ENCODE measurements at places on chromosomes 3 and 15.

DNA sequence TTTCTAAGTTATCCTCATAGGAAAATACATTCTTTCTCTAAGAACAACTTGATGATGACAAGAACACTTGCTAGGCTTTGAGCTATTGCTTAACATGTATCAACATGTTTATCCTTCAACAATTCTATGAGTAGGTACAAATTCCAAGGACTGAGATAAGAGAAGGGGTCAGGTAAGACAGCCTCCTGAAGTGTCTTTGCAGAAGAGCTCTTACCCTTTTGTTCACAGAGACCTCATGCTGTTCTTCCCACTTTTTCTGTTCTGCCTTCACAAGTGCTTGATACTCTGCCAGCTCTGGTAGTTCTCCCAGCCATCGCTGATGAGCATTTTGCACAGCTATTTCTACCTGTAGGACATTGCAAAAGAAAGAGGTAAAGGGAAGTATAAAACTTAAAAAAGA is 50.9 kb downstream of the CEP152 start:
- DNase-seq, result no peak

DNA sequence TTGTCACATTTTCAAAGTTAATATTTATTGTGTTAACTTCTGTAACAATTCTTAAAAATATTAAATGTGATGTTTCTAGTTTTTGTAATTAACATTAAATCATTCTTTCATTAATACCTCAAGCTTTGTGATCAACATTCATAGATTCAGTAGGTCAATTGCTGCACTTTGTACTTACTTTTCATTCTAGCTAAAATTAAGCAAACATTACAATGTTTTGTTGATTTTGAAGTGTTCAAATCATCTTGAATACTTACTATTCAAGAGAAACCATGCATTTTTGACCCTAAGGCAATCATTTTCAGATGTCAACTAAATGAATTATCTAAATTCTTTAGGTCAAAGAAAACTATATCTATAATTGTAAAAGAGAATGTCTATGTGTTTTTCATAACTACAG is 933.1 kb downstream of the NAALADL2 start:
- DNase-seq, result no peak

DNA sequence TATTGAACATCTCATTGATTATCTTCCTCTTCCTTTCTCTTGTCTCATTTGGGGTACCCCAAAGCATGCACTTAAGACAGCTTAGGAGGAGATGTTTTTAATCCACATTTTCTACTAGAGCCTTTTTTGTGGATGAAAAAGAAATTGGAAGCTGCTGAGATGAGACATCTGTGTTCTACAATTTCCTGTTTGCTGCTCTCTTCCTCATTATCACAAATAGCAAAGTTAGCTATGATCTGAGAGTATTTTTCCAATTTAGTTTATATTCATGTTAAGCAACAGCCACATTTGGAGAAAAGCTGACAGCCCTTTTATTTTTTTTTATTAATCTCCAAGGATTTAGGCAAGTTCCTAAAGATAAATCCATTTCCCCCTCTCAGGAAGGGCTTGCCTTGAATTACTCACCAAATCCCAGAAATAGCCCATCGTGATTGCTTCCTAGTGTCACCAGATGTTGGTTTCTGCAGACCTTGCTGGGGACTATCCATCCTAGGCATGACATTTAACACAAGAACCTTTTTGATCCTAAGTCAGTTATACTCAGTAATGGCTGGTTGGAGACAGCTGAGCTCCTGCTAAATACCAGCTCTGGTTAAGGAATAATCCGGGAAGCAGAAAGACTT is 70.8 kb upstream of the FILIP1L start:
- no peak for DNase-seq

- no peak for DNase-seq
Measured at GRCh38 chr3:165713479-165713878, 123.7 kb downstream of the BCHE start.

GRCh38 chr3:181689546-181689945 is 22.2 kb upstream of the SOX2 start:
- DNase-seq, result no peak

GRCh38 chr3:138412821-138413551 is 21.4 kb upstream of the ESYT3 start:
- no peak for DNase-seq

DNA sequence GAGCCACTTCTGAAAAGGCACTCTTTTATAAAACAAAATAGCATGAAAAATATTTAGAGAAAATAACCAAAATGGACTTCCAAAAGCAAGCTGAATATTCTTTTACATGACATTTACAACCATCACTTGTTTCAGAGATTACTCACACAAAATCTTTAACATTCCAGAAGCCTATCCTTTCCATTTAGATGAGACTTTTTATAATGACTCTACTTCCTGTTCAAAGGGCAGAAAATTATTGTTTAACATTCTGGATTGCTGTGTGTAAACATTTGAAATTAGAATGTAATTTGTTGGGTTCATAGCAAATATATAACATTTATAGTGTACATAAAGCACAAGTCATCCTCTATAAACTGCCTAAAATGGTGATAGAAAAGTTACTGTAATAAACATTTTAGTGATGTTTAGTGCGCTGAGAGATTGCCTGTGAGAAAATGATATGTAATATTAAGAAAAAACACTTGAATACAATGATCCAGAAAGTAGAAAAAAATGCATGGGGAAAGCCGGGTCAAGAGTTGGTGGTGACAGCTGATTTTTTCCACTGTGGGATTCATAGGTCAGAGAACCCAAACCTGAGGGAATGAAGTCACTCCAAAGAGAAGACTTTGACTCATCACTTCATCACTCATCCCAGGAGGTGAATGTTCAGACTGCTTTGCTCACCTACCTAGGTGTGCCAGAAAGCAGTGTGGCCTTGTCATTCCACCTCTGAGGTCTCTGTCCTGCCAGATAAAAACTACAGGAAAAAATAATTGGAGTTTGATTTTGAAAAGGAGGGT is 305.8 kb downstream of the ARPP21 start:
- no peak for DNase-seq

- DNase-seq, result no peak
Measured at GRCh38 chr3:43353923-43354670, 67.8 kb downstream of the SNRK start.

DNA sequence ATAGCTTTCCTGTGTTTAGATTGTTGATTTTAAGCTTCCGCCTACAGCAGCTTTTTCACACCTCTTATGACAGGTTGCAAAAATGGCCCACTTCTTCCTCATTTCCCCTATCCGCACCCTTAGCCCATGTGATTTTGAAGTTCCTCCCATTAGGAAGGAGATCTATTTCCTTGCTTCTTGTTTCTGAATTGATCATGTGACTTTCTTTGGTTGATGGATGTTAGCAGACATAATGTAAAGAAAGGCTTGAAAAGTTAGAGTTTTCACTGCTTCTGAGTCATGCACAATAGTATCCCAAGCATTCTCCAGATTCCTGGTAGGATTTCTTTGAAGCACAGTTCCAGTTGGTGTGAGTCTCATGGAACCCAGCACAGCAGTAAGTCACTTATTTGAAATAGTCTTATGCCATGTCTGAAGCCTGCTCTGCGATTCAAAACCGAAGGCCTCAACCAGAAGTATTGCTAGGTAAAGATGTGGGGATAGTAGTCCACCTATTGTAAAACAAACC is 76.6 kb downstream of the EDEM1 start:
- DNase-seq, result no peak

GRCh38 chr3:4906107-4906621 is 73.1 kb upstream of the BHLHE40 start:
- DNase-seq, result no peak

All from right renal cortex interstitium (tissue), 3 donors.